ENCODE measurements at places on chromosomes 5 and 9.

- no peaks in the 10 kb centered on the region for H3K27me3 ChIP-seq
- peaks cover 26% of the 10 kb centered on the region for H3K36me3 ChIP-seq
- H3K4me3 ChIP-seq = peak overlapping the region; percentile 83
- DNase-seq = no peak
- H3K27ac ChIP-seq = peak overlapping the region; percentile 74
- peaks cover 14% of the 10 kb centered on the region for H3K4me1 ChIP-seq
Measured at GRCh38 chr9:137095664-137096517, 9.1 kb downstream of the MAN1B1 start.

DNA sequence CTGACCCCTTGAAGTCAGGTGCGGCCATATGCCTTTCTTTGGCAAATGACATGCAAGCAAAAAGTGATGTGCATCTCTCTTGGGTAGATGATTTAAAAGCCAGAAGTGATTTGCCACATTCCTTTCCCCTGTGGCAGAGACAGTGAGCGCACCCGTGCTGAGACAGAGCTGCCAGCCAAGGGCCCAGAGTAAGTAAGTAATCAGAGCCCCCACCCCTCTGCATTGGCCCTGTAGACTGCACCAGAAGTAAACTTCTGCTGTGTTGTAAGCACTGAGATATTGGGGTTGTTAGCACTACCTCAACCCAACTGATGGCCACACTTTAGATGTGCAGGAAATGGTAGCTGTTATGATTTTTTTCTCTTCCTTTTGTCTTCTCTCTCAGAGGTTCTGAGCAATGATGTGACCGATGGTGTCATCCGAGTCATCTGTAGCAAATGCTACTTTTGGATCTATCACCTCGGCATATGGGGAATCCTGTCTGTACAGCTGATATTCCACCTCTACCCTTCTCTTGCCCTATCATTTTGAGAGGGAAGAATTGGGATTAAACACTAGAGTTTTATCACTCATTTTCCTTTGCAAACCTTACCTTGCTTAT is 58.0 kb downstream of the DOCK2 start:
- no peaks in the 10 kb centered on the region for H3K27me3 ChIP-seq
- H3K27ac ChIP-seq = peak overlapping the region; percentile 28
- peaks cover 53% of the 10 kb centered on the region for H3K36me3 ChIP-seq
- no peak overlapping the region for H3K4me3 ChIP-seq

DNA sequence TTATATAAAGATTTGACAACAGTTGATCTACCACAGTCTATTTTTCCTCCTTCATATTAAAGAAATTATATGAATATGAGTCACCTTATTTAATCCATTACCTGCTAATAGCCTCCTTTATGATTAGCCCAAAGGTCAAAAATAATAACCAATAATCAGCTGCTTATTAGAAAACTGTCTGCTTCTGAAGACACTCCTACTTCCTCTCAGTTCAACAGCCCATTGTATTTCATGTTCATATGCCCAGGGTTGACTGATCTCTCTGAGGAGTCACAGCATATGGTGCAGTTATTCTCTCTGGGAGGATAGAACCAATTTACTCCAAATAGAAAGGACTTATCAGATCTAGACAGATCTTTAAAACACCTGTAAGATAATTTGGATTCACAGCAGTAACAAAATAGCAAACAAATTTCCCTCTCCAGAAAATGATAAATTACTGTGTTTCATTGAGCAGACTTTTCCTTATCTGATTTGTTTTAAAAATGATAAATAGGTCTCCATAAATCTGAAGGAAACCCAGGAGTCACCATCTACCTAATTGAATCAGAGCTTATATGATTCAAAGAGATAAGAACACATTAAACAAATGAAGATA is 180.4 kb upstream of the ITGA1 start:
- H3K4me1 ChIP-seq = no peaks in the 10 kb centered on the region
- no peak for DNase-seq
- no peak overlapping the region for H3K4me3 ChIP-seq
- H3K27me3 ChIP-seq = no peaks in the 10 kb centered on the region
- no peak overlapping the region for H3K27ac ChIP-seq

DNA sequence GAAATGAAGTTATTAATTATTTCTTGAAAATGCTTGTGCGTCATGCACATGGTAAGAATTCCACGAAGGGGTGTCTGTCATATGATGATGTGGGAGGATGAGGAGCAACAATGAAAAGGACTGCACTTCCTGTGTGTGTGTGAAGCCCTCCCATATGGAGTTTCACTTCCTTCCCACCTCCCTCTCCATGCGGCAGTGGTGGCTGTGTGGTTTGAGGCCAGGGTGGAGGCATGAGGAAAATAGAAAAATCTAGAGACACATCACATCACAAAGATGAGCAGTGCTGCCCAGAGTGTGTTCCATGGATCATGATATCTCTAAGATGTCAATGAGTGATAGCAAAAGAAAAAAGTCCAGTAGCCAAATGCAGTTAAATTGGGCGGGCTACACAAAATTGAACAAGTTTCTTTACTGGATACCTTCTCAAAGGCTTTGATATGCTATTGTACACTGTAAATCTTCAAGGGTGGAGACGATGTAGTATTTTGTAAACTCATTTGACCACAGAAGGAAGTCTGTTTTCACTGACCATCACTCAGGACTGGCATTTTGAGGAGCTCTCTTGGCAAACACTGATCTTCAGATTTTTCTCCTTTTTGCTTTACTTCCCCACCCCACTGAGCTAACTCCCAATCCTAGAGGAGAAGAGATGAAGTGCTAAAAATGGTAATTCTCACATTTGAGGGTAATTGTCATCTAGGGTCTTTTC is 55.7 kb upstream of the EQTN start:
- peaks cover 8% of the 10 kb centered on the region for H3K36me3 ChIP-seq
- peak overlapping the region; percentile 67 for H3K27ac ChIP-seq
- DNase-seq = no peak
- peaks cover 35% of the 10 kb centered on the region for H3K4me1 ChIP-seq
- no peaks in the 10 kb centered on the region for H3K27me3 ChIP-seq
- H3K4me3 ChIP-seq = no peak overlapping the region

DNA sequence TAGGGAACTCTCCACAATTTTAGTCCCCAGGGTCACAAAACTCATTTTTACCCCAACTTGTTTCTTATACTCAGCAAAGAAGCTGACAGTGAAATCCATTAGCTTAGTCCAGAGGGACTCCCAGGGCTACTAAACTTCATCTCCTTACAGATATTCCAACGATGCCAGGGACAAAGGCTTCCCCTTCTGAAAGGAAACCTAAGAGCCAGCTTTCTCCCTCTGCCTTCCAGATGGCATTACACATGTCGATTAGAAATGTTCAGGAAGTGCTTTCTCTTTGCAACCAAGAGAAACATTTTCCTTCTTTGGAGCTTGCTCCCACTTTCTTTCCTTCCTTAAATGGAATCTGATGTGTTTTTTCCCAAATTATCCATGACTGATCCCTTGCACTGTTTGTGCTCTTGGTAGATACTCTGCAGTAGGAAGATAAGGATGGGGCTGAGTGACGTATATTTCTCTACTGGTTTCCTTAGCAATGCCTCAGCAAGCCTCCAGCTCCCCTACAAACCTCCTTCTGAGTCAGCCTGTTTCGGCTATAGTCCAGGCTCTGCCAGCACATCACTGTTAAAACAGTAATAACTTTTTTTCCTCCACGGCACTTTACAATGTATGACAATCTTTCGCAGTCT is 43.0 kb upstream of the HTR4 start:
- no peak overlapping the region for H3K4me3 ChIP-seq
- H3K27ac ChIP-seq = no peak overlapping the region
- DNase-seq = no peak
- no peaks in the 10 kb centered on the region for H3K36me3 ChIP-seq
- peaks cover 6% of the 10 kb centered on the region for H3K27me3 ChIP-seq
- H3K4me1 ChIP-seq = no peaks in the 10 kb centered on the region

DNA sequence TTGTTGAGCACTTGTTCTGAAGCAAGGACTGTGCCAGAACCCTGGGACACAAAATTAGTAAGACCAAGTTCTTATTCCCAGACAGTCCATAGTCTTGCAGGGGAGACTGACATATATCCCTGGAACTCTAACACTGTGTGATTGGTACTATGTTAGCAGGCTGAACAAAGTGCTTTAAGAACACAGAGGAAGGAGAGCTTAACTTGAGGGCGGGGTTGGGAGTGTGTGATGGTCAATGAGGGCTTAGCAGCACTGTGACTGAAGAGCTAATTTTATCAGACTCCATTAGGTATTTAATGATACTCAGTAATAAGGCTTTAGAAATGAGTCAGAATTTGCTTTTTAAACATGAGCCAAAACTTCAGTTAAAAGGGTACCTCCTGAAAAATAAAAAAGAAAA is 14.9 kb upstream of the SPATA24 start:
- DNase-seq = no peak
- H3K4me3 ChIP-seq = no peak overlapping the region
- H3K27me3 ChIP-seq = no peaks in the 10 kb centered on the region
- H3K4me1 ChIP-seq = peaks cover 4% of the 10 kb centered on the region

DNA sequence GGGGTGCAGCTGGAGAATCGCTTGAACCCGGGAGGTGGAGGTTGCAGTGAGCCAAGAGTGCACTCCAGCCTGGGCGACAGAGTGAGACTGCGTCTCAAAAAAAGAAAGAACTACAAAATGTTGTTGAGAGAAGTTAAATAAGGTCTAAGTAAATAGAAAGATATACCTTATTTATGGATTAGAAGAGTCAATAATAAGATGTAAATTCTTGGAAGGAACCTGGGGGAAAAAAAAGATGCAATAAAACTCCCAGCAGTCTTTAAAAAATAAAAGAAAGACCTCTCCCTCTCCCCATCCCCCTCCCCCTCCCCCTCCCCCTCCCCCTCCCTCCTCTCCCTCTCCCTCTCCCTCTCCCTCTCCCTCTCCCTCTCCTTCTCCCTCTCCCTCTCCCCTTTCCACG is 15.5 kb upstream of the FAF2 start:
- H3K4me1 ChIP-seq = peaks cover 9% of the 10 kb centered on the region
- no peak overlapping the region for H3K27ac ChIP-seq
- no peak overlapping the region for H3K4me3 ChIP-seq
- H3K36me3 ChIP-seq = no peaks in the 10 kb centered on the region

- no peaks in the 10 kb centered on the region for H3K4me1 ChIP-seq
- no peak overlapping the region for H3K4me3 ChIP-seq
- H3K27ac ChIP-seq = no peak overlapping the region
- H3K27me3 ChIP-seq = no peaks in the 10 kb centered on the region
Measured at GRCh38 chr5:41094871-41095270, 23.7 kb upstream of the MROH2B start.

- no peaks in the 10 kb centered on the region for H3K27me3 ChIP-seq
- no peak for DNase-seq
Measured at GRCh38 chr5:56917534-56917933, 8.1 kb downstream of the SETD9 start.

GRCh38 chr9:70761139-70761670 is 346.7 kb upstream of the KLF9 start:
- no peak overlapping the region for H3K4me3 ChIP-seq
- H3K27ac ChIP-seq = no peak overlapping the region
- DNase-seq = no peak
- no peaks in the 10 kb centered on the region for H3K4me1 ChIP-seq

DNA sequence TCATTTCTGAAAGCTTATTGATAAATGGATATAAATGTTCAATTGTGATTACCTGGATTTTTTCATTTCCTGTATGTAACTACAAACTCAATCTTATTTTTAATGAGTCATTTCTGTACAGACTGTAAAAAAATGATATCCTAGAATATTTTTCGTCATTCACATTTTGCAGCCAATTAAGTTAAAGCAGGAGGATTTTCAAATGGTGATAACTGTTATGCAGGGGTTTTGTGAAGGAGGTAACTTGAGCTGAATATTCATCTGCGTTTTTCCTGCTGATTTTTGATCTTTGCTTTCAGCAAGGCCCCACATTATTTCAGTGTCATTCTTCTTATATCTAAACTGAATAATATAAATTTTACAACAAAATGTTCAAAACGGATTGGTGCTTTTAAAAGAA is 74.1 kb downstream of the SLF1 start:
- no peaks in the 10 kb centered on the region for H3K27me3 ChIP-seq
- H3K27ac ChIP-seq = no peak overlapping the region
- H3K4me1 ChIP-seq = no peaks in the 10 kb centered on the region
- no peak overlapping the region for H3K4me3 ChIP-seq

- H3K36me3 ChIP-seq = no peaks in the 10 kb centered on the region
- H3K4me1 ChIP-seq = peaks cover 13% of the 10 kb centered on the region
- peaks cover 5% of the 10 kb centered on the region for H3K27me3 ChIP-seq
- H3K27ac ChIP-seq = no peak overlapping the region
- DNase-seq = no peak
Measured at GRCh38 chr9:124179196-124180071, 78.3 kb upstream of the NEK6 start.

GRCh38 chr9:83270116-83270515 is 207.2 kb upstream of the RASEF start:
- no peaks in the 10 kb centered on the region for H3K27me3 ChIP-seq
- no peak overlapping the region for H3K4me3 ChIP-seq
- H3K36me3 ChIP-seq = no peaks in the 10 kb centered on the region

GRCh38 chr9:110064803-110065202 is 143.2 kb downstream of the C9orf152 start:
- peak overlapping the region; percentile 65 for H3K27ac ChIP-seq
- no peak overlapping the region for H3K4me3 ChIP-seq
- H3K4me1 ChIP-seq = peaks cover 54% of the 10 kb centered on the region
- no peak for DNase-seq
- H3K36me3 ChIP-seq = peaks cover 33% of the 10 kb centered on the region

- no peak overlapping the region for H3K27ac ChIP-seq
- H3K4me3 ChIP-seq = no peak overlapping the region
- H3K36me3 ChIP-seq = no peaks in the 10 kb centered on the region
- DNase-seq = no peak
- H3K4me1 ChIP-seq = peaks cover 2% of the 10 kb centered on the region
Measured at GRCh38 chr9:131838530-131839280, 98.8 kb upstream of the RAPGEF1 start.

DNA sequence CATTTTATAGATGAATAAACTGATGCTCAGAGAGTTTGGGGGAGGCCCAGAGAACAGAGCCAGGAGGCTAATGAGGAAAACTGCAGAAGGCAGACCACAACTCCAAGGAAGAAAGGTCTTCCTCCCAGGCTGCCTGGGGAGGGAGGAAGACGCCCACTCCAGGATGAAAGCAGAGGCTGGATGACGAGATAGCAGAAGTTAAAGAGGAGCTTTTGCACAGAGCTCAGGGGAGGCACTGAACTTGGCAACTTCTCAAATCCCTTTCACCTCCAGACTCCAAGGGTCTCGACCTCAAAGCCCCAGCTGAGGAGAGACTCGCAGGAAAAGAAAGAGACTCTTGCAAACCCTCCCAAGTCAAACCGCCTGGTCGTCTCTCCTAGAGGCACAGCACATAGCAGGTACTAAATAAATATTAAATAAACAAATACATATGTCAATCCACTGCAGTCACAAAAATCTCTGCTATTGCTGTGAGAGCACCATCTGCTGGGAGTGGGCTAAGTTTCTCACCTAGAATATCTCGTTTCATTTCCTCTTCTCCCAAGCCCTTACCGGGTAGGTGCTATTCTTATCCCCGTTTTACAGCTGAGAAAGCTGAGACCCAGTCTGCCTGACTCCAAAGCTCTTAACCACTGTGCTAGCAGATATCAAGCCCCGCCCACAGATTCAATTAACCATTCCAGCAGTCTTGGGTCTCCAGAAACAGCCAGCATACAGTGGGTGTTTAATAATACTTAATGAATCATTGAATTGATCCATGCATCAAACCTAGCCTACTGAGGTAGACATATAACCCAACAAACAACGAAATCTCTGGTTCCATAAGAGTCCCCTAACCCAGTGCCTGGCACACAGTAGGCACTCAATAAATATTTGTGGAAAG is 97.8 kb upstream of the HAND1 start:
- H3K36me3 ChIP-seq = no peaks in the 10 kb centered on the region
- H3K27ac ChIP-seq = no peak overlapping the region
- peak; percentile 34 for DNase-seq
- peaks cover 3% of the 10 kb centered on the region for H3K4me1 ChIP-seq
- peaks cover 3% of the 10 kb centered on the region for H3K27me3 ChIP-seq
